Stimulated activated naive B cell treated with anti-CD40 and anti-IgM and Interleukin-4, amounts not matched to agents 10 μg/mL and 1 μg/mL and 100 μg/mL, for 72 hours (primary cell): ENCODE measurements at places on chromosomes 5 and 9.

DNA sequence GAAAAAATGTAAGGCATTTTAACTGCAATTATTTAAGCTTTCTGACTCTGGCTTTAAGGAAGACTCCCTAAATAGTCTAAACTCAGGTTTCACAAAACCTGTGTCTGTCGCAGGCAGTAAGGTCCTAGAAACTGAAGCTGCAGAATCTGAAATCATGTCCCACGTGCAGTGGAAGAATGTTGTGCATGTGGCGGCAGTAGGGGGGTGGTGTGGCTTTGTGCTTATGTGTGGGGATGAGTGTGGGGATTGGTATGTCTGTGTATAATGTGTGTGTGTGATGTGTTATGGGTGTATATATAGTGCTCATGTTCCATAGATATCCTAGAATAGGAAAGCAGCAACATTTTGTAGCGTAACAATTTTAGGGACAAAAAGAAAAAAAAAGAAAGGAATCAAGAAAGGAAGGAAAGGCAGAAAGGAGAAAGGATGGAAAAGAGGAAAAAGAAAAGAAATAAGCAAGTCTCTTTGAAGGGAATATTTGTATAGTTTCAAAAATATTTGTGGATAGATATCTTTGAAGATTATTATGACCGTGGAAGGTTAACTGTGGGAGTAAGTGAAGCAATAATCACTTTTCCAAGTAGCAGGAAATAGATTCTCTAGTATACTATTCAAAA lies 6.6 kb downstream of the ANKDD1B start:
- peaks cover 2% of the 10 kb centered on the region for H3K36me3 ChIP-seq
- peaks cover 2% of the 10 kb centered on the region for H3K27me3 ChIP-seq
- DNase-seq: no peak
- peaks cover 3% of the 10 kb centered on the region for H3K4me1 ChIP-seq

- no peak for DNase-seq
- H3K4me1 ChIP-seq: peaks cover 9% of the 10 kb centered on the region
- H3K27me3 ChIP-seq: peaks cover 33% of the 10 kb centered on the region
- H3K27ac ChIP-seq: no peak overlapping the region
Measured at GRCh38 chr5:170570476-170570875, 66.7 kb downstream of the KCNIP1 start.

DNA sequence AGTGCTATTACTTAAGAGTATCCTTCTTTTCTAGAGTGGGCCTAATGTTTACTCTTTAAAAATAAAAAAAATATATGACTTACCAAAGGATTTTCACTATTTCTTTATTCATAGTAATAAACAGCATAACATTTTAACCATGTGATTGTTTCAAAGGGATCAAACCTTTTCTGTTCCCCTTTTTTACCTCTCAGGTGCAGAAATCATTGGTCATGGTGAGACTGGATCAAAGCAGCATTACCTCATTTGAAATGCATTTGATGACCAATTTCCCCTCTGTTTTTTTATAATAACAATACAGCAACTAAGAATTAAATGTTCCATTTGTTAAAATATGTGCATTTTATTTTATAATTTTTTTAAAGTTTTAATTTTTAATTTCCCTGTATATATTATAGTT lies 598.0 kb upstream of the RGMB start:
- H3K27ac ChIP-seq: no peak overlapping the region
- H3K27me3 ChIP-seq: no peaks in the 10 kb centered on the region
- DNase-seq: no peak
- no peaks in the 10 kb centered on the region for H3K36me3 ChIP-seq
- H3K4me1 ChIP-seq: no peaks in the 10 kb centered on the region

- H3K36me3 ChIP-seq: peaks cover 31% of the 10 kb centered on the region
- H3K4me1 ChIP-seq: peaks cover 15% of the 10 kb centered on the region
- no peak overlapping the region for H3K4me3 ChIP-seq
- peak overlapping the region; percentile 81 for H3K27ac ChIP-seq
- DNase-seq: no peak
Measured at GRCh38 chr5:172048539-172049101, 42.2 kb upstream of the FBXW11 start.

GRCh38 chr5:143432658-143433239 lies 29.3 kb upstream of the NR3C1 start:
- H3K4me1 ChIP-seq: peaks cover 76% of the 10 kb centered on the region
- H3K36me3 ChIP-seq: peaks cover 5% of the 10 kb centered on the region
- DNase-seq: no peak
- H3K27ac ChIP-seq: no peak overlapping the region

GRCh38 chr9:96186591-96187011 lies 115.4 kb downstream of the HSD17B3 start:
- H3K36me3 ChIP-seq: peaks cover 4% of the 10 kb centered on the region
- peaks cover 11% of the 10 kb centered on the region for H3K27me3 ChIP-seq
- H3K27ac ChIP-seq: no peak overlapping the region
- no peaks in the 10 kb centered on the region for H3K4me1 ChIP-seq
- no peak overlapping the region for H3K4me3 ChIP-seq

- H3K4me3 ChIP-seq: no peak overlapping the region
- no peaks in the 10 kb centered on the region for H3K36me3 ChIP-seq
- no peak for DNase-seq
- H3K4me1 ChIP-seq: no peaks in the 10 kb centered on the region
- no peak overlapping the region for H3K27ac ChIP-seq
Measured at GRCh38 chr9:25709941-25710340, 31.7 kb upstream of the TUSC1 start.

GRCh38 chr9:127935765-127936221 lies 1.9 kb downstream of the DPM2 start:
- H3K4me3 ChIP-seq: peak overlapping the region; percentile 93
- H3K27me3 ChIP-seq: no peaks in the 10 kb centered on the region
- H3K4me1 ChIP-seq: peaks cover 56% of the 10 kb centered on the region
- H3K27ac ChIP-seq: peak overlapping the region; percentile 62
